ENCODE measurements at places on chromosomes 2 and 18. TPM values are rescaled to one million over a fixed set of nuclear protein-coding genes. Genes with fewer than 3 reads are reported as not detected.
A peak's percentile ranks its signal among the peaks of the same experiment; 100 is the strongest.

DNA sequence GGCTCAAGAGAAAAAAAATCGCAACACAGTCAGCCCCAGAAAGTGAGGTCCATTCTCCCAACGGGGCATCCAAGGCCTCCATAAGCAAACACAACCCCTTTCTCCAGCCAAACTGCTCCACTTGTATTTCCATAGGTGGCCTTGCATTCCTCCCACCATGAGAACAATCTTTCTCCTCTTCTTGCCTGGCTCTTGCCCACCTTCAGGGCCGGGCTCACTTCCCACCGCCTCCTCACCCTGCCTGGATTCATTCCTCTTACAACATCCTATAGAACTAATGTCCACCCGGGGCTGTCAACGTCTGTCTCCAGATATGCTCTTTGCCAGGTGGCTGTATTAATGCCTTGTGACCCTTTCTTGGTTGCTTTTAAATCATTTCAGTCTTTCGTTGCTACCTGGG lies 124.5 kb downstream of the SMAD7 start:
- H3K27me3 ChIP-seq, result no peaks in the 10 kb centered on the region
- no peak for DNase-seq
- H3K4me1 ChIP-seq, result peaks cover 2% of the 10 kb centered on the region
- no peak overlapping the region for H3K27ac ChIP-seq
- no peak overlapping the region for H3K4me3 ChIP-seq

- H3K4me3 ChIP-seq, result no peak overlapping the region
- DNase-seq, result no peak
- H3K27ac ChIP-seq, result no peak overlapping the region
Measured at GRCh38 chr2:226420646-226421045, 379.0 kb downstream of the IRS1 start.

GRCh38 chr2:47535073-47535472 lies 132.1 kb downstream of the MSH2 start:
- H3K27ac ChIP-seq, result no peak overlapping the region
- no peak for DNase-seq
- H3K27me3 ChIP-seq, result no peaks in the 10 kb centered on the region
- H3K4me1 ChIP-seq, result no peaks in the 10 kb centered on the region
- H3K36me3 ChIP-seq, result no peaks in the 10 kb centered on the region

GRCh38 chr2:96874198-96874831 lies 4.4 kb upstream of the SEMA4C start:
- DNase-seq, result peak; percentile 84
- no peak overlapping the region for H3K27ac ChIP-seq
- no peaks in the 10 kb centered on the region for H3K27me3 ChIP-seq
- H3K4me1 ChIP-seq, result peaks cover 24% of the 10 kb centered on the region
- H3K36me3 ChIP-seq, result no peaks in the 10 kb centered on the region

NDUFB3 gene
- total RNA-seq, result 44.7 TPM

Data from B cell (primary cell).